ENCODE measurements at places on chromosomes 12 and 14.

DNA sequence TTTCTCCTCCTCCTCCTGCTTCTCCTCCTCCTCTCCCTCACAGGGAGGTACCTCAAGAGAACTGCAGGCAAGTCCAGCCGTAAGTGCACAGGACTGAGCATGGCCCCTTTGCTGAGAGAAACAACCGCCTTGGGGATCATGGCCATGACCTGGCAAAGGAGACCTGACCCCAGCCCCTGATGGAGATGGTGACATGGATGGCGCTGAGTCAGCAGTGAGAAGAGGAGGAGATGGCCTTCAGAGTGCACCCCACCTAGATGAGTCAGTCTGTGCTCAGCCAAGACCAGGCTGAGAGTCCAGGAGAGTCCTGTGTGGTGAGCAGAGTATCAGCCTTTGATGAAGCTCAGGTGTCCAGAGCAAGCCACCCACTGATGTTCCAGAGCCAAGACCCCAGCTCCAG lies 36.4 kb downstream of the MEG3 start:
- peak; percentile 13 for DNase-seq

DNA sequence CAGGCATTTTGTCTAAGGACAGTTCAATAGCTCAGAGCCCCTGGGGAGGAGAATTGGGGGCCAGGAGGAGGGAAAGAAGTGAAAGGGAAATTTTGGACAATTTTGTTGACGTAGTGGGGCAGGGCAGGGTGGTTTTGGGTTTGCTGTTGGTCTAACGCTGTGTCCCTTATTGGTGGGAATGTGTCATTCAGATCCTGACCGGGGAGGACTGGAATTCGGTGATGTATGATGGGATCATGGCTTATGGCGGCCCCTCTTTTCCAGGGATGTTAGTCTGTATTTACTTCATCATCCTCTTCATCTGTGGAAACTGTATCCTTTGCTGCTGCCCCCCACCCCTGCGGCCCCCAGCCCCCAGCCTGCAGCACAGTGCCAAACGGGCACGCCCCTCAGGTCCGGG lies 212.1 kb upstream of the FKBP4 start:
- peak; percentile 37 for DNase-seq

DNA sequence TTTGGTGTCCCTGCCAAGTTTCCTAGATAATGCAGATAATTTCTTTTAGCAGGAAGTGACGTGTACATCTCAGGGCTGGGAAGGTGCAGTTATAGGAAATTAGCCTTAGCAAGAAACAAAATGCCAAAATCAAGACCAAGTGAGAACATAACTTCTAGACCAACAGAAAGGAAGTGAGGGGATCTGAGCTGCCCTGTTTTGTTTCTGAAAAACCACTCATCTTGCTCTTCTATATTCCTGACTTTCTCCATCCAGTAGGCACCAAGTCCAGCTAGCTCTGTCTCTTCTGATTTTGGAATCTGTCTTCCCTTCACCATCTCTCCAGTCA lies 23.9 kb upstream of the DUSP6 start:
- no peak for DNase-seq

- DNase-seq: peak; percentile 77
Observed at GRCh38 chr14:63852817-63853731, at the start of gene SYNE2. Gene SYNE2 (plus strand): TSS chr14:63853004. CDS start chr14:63909149, 56,145 bp downstream.
